Memory B cell (primary cell): ENCODE measurements at places on chromosomes 6 and 20.

GRCh38 chr6:37221585-37222124 lies 35.9 kb upstream of the TBC1D22B start:
- no peak for DNase-seq

- DNase-seq = no peak
These were observed 23.9 kb downstream of the EDN1 start for GRCh38 chr6:12313992-12314589.

- no peak for DNase-seq
These were observed 104.7 kb downstream of the BMP7 start for GRCh38 chr20:57161478-57162361.

DNA sequence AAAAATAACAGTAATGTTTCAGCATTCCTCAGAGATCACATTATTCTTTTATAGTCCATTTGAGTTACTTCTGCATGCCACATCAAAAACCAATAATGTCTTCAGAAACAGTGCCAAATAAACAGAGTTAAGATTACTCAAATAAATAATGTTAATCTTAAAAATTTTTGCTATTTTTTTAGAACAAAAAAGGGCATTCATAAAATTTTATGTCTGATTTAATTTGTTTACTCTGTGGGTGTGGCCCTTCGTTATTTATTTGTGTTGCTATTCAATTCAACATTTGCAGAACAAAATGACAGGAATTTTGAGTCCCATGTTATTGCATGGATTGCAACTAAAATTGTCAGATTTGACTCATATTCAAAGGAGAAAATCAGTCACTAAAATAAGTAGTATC lies 18.7 kb upstream of the TBC1D32 start:
- no peak for DNase-seq

DNA sequence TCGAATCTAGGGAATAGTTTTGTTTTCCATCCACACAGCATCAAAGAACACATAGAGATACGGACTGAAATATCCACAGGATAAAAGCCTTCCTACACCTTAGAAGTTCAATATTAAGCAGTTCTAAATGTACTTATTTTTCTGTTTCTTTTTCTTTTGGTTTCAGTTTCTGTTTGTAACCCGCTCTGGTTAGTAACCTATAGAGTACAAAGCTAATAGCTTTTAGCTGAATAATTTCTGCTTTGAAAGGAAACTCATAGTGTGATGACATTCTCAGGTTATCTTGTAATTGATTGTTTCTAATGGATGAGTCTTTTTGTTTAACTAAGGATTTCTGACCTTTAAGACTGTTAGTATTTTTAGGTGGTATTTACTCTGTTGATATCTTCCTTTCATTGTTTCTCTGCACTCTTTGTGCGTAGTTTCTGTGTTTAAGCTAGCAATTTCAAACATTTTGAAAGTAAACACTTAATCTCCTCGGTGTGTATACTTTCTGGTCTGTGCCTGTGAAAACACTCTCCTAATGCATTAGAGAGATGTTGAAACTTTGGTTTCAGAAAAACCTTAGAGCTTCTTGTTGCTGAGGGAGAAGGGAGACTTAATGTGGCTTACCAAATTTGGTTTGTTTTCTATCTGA lies 385.5 kb downstream of the HDGFL1 start:
- no peak for DNase-seq

GRCh38 chr6:28125401-28125800 lies 992 bp downstream of the ZSCAN16 start:
- DNase-seq = no peak
